ENCODE measurements at places on chromosomes 16 and 17. TPM values are rescaled to one million over a fixed set of nuclear protein-coding genes. Genes with fewer than 3 reads are reported as not detected.
A peak's percentile ranks its signal among the peaks of the same experiment; 100 is the strongest.

DNA sequence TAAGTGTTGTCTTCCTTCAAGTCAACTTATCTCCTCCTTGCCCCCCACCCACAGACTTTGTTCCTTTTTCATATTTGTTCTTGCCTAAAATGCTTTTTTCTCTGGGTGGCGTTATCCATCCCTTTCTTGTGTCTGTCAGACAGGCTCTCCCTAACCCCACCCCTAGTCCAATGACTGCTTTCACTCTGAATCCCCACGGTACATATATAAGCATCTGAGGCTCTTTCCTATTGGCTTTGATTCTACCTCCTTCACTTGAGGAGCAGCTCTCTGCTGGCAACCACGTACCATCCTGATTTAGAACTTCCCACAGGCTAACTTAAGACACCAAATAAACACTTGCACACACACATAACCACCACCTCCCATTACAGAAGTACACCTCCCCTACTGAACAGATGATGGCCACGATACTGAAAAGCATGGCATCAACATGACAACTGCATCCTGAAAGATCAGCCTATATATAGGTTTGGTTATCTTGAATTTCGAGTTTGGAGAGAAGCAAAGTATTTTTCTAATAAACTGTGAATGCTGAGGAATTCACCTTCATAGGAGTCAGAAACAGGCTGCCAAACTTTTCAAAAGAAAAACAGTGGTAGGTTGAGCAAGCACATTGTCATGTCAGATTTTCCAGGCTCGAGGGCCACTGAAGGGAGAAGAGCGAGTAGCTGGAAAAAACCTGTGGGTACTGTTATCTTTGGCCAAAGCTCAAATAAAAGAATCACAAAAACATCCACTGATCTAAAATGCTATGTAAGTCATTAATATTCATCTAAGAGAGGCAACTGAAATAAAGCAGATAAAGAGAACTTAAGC lies 24.3 kb downstream of the STAT3 start:
- DNase-seq: peak; percentile 37

- no peak for DNase-seq
Observed at GRCh38 chr17:57926723-57927047, 28.5 kb downstream of the CUEDC1 start.

GRCh38 chr17:78780335-78780734 lies 1.7 kb downstream of the CYTH1 start:
- no peak for DNase-seq

DNA sequence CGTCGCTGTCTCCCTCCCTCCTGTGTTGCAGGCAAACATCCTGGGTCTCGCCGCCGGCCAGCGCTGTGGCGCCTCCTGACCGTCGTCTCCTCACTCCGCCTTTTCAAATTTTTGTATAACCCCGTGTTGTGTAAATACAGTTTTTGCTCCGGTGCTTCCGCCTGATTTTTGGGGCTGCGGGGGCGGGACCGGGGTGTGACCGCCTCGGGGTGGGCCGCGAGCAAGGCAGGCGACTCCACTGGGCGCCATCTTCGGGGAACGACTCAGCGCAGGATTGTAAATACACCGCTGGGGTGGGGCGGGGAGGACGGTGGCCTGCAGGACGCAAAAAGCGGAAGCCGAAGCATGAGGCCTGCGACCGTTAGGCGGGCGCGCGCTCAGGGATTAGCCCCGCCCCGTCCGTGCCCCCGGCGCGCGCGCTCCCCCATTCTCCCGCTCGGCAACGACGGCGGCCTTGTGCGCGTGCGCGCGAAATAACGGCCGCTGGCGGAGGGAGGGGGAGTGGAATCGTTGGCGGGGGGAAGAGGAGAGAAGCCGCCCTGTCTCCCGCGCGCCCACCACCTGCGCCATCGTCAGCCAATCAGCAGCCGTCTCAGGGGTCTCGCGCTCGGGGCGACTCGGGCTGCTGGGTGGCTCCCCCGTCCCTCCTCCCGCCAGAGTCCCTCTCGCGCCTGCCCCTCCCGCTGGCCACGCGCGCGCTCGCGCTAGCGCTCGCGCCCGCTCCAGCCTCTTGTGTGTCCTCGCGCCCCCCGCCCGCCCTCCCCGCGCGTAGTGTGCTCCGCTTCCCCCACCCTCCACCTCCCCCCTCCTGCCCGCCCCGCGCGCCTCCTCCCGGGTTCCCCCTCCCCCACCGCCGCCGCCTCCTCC lies 864 bp upstream of the MAZ start:
- DNase-seq: peak; percentile 96

- no peak for DNase-seq
Observed at GRCh38 chr17:76951375-76951905, 83.2 kb downstream of the MGAT5B start.

DNA sequence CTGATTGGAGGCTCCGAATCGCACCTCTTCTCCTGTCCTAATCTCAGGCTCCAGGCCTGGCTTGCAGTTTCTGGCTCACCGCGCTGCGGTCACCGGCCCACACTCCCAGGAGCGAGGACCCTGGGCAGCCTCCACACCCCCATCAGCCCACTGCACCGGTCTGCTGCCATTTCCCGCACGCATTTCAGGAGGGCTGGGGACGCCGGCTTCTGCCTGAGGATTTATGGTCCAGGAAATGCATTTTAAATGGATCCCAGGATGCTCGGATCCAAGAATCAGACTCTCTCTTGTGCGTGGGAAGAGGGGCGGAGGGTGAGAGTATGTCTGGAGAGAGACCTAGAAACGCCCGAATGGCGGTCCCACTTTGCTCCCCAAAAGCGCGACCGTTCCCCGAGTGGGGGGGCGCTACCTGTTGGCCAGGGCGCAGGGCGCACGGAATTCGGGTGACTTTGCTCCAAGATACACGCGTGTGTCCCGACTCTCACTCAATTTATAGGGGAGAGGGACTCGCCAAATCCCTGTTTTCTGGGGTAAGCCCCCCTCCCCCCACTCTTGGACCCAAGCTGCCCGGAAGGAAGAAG lies 817 bp upstream of the JPH3 start:
- no peak for DNase-seq

DNA sequence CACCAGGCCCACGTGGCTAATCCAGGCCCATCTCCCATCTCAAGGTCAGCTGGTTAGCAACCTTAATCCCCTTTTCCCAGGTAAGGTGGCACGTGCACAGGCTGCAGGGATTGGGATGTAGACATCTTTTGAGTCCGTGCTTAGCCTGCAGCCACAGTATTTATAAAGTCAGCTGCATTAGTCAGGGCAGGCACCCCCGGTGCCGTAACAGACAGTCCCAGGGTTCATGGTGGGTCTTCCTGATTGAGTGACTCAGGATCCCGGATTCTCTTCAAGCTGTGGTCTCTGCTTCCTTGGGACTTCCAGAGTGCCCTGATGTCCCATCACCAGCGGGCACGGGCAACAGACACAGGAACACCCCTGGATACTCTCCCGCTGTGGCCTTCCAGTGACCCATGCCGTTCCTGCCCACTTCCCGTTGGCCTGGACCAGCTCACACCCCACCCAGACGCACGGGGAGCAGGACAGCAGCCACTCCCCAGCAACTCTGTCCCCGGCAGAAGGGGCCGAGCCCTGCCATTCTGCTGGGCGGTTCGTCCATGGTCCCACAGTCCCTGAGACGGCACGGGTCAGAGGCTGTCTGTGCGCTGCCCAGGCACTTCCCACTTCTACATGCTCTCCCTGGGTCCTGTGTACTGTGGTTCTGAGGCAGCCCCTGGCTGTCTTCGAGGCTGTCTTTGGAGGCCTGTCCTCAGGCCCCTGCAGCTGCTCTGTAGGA lies 248.6 kb upstream of the GSE1 start:
- no peak for DNase-seq

DNA sequence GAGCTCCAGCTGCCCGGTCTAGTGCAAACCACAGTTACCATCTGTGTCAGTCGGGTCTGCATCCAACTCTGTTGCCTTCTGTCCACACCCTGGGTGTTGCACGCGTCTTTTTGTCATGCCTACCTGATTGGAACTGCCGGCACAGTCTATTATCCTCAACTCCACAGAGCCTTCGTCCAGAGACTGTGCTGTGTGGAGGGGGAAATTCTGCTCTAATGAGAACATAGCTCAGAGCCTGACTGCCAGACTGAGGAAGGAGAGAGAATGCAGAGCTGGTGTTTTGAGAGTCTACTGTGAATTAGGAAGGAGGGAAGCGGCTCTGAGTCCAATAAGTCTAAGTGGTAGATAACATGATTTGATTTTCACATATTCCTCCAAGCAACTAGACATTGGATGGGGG lies 68.3 kb upstream of the GPR139 start:
- DNase-seq: no peak

GRCh38 chr16:30407804-30408534 lies 563 bp downstream of the ZNF771 start:
- no peak for DNase-seq

DNA sequence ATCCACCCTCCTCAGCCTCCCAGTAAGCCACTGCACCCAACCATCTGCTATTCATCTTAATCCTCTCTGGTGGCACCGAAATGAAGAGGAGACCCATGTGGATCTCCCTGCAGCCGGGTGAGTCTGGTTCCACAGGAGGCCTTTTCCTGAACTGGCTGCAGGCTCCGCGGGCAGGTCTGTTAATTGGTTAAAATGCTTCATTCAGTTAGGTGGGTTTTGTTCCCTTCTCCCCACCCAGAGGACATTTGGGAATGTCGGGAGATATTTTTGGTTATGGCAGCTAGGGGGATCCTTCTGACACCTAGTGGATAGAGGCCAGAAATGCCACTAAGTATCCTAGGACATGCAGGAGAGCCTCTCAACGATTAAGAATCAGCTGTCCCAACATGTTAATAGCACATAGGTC lies 16.7 kb downstream of the C16orf54 start:
- peak; percentile 25 for DNase-seq

DNA sequence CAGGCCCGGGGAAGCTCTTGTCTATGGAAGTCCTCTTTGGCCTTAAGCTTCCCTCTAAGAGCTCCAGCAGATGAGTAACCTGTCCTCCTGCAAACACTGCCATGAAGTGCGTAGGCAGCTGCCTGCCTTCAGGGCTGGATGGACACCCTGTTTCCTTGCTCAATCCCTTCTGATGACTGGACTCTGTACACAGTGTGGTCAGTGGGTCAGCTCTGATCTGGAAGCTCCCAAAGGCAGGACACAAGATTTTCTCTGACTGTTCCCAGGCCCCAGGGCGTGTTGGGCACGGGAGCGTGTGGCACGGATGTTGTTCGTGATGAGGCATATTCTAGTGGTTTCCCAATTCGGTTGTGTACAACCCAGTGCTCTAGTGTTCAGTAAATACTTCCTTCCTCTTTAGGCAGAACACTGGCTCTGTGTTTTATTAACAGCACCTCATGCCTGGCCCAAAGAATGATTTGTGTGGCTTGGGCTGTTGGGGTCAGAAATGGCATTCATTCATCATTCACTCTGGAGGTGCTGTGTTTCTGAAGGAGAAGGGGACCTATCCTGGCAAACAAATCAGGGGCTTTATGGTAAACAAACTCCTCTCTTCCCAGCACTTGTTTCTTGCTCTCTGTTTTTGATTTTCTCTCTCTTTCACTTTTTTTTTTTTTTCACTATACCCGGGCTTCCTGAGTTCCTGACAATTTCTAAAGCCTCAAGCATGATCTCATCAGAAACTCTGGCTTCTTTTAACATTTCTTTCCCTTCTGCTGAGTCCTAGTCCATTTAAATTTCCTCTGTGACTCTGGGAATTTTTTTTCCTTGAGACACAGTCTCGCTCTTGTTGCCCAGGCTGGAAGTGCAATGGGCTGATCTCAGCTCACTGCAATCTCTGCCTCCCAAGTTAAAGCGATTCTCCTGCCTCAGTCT lies 12.0 kb upstream of the RNF157 start:
- peak; percentile 100 for DNase-seq

GRCh38 chr16:51759329-51759728 lies 608.3 kb upstream of the SALL1 start:
- no peak for DNase-seq

- DNase-seq: no peak
Observed at GRCh38 chr17:17527534-17527933, 31.3 kb upstream of the RASD1 start.

Gene CTNS
- polyA plus RNA-seq: 9.7 TPM

Gene MLLT6
- polyA plus RNA-seq: 21.9 TPM

Gene HBA1
- 1.3 TPM for polyA plus RNA-seq

Gene EVPLL
- polyA plus RNA-seq: not detected

Gene NRN1L
- polyA plus RNA-seq: not detected

Gene KCNH4
- polyA plus RNA-seq: 0.01 TPM

Gene COL1A1
- polyA plus RNA-seq: 1.8 TPM

Gene NOD2
- 0.28 TPM for polyA plus RNA-seq

Data from mammary epithelial cell (primary cell).